ENCODE measurements at places on chromosomes 2 and 18.
A peak's percentile ranks its signal among the peaks of the same experiment; 100 is the strongest.

- no peak for DNase-seq
Observed at GRCh38 chr18:71784777-71785176, 759.4 kb downstream of the CBLN2 start.

DNA sequence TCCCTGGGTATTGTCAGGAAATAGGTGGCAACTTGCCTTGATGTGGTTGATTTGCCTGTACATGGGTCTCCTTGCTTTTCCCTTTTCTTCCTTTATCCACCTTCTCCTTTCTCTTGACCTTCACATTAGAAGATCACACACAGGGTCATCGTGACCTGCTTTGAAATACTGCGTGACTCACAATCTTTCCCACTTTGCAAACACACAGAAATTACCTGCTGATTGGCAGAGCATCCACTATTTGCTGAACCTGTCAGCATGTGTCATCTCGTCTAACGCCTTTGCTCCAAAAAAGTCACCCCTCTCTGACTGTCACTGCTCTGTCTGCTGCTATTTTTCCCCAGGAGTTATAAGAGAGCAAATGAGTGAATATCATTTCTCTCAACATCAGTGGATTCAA, 60.8 kb downstream of the MYO3B start:
- DNase-seq = no peak

DNA sequence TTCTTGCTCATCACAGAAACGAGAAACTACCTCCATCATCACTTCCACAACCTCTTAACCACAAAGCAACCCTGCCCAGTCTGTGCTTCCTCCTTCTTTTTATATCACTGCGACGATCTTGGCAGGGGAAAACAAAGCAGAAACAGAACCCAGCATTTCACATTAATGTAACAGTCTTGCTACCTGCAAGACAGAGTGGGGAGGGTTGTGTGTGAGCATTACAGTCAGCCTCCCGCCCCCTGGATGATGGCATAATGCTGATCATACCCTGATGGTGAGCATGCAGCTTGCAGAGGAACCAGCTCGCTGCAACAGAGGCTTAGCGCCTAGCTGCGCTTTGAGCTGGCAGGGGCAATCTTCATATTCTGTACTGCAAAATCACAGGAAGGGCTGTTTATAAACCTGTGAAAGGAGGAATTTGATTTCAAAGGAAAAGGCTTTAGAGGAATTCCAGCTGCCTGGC, 376.1 kb downstream of the IRS1 start:
- DNase-seq = peak; percentile 26

GRCh38 chr2:55152475-55153412, 79.3 kb downstream of the CLHC1 start:
- DNase-seq = no peak

DNA sequence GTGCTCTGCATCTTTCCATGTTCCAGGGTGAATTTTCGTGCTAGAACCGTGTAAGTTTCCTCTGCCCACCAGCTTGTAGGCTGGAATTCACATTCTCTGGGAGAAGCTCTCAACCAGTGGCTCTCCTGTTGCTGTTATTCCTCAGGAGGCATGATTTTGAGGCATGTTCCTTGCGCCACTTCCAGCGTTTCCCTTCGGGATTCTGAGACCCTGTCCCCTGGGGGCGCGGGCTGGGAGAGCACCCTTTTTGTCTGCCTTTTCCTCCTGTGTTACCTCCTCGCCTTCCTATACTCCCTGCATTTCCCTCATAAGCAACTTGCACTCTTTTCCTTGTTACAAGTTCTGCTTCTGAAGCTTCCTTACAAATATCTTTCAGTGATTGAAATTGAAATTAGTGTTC, 156.4 kb downstream of the PTPRM start:
- no peak for DNase-seq

DNA sequence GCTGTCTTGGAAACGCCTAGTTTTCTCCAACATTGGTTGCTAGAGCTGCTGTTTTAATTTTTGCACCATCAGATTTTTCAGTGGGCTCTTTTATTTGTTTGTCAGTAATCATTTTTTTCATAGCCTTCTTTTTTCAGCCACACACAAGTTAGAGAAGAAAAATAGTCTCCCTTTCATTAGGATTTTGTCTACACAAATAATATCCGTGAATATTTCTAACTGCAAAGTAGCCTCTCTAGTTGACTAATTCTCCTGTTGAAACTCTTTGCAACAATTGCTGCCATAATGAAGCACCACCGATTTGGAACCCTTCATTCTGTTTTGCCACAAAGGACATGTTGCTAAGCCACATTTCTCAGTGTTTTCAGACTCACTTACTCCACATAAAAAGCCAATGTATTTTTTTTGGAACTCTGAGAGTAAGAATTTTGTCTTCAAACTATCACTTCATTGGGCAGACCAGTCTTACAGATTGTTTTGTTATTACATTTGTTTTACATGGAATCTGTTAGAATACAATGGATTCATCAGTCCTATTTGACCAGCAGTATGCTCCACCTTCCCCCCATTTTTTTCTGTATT, 9.6 kb downstream of the KCNJ3 start:
- no peak for DNase-seq

DNA sequence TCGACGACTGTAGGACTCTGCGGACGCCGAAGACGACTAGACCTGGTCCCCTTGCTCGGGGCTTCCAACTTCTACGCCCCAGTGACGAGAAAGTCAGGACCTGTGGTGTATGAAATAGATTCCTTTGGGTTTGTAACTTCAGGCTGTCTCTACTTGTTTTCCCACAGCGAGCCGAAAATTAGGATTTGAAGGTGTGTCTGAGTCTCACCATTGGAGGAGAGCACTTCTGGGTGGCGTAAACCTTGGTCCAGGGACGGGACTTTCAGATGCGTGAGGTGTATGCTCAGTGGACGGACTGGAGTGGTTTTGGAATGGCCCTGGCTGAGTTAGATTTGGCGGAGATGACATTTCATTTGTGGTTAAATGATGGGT, 1.3 kb downstream of the BIRC6 start:
- DNase-seq = peak; percentile 56

DNA sequence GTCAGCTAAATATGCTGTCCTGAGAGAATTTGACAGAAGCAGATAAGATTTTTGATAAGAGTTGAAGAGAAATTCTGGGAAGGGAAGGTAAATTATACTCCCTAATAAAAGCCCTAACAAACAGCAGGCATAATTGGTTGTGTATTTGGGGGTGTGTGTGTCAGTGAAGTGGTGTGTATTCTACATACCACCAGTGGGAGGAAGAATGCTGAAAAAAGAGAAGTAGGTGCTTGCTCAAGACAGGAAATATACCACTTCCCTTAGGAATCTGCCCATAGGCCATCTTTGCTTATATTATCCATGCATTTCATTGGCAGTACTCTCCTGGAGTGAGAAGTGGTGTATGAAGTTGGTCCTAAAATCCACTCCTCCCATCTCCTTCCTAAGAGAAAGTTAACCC, 76.2 kb downstream of the FMNL2 start:
- no peak for DNase-seq

- DNase-seq = no peak
Observed at GRCh38 chr2:99365661-99366060, 28.5 kb downstream of the EIF5B start.

Data from eye (tissue), 1 donor.